Stimulated activated CD4-positive, alpha-beta T cell treated with anti-CD3 and anti-CD28 coated beads, Interleukin-15, amount 100 ng/mL, for 24 hours (primary cell): ENCODE measurements at places on chromosomes 16 and 17.

DNA sequence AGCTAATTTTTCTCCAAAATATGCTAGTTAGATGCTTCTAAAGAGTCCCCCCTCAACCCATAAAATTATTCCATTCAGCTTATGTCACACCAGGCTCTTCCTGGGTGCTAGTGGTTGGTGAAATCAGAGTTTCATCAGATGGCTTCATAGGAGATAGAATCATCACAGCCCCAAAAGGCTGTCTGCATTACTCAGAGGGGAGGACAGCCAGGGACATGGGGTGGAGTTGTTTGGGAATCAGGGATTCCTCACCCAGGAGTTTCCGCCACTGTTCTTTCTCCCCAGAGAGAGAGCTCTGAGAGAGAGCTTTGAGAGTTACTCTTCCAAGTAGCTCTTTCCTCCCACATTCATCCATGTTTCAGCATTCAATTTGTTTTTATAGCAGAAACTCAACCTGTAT lies 288 bp upstream of the KRT34 start:
- DNase-seq = no peak

GRCh38 chr17:21452377-21453143 lies 76.4 kb downstream of the KCNJ12 start:
- DNase-seq = peak; percentile 58

- DNase-seq = no peak
Observed at GRCh38 chr16:29779474-29779873, 1.4 kb downstream of the ZG16 start.

GRCh38 chr17:61532826-61533225 lies 58.2 kb downstream of the NACA2 start:
- no peak for DNase-seq

DNA sequence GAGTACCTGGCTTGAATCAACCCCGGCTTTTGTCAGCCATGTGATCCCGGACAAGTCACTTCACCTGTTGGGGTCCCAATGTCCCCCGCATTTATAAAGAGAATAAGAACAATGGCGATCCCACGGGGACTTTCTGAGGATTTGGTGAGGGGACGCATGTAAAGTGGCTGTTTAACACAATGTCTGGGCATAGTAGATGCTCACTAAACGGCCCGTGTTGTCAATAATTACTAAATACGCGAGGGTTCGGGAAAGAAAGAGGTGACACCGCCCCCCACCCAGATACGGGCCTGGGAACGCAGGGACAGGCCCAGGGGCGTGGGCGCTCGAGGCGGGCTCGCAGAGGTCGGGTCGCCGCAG lies 1.8 kb downstream of the SYNGR3 start:
- DNase-seq = no peak

DNA sequence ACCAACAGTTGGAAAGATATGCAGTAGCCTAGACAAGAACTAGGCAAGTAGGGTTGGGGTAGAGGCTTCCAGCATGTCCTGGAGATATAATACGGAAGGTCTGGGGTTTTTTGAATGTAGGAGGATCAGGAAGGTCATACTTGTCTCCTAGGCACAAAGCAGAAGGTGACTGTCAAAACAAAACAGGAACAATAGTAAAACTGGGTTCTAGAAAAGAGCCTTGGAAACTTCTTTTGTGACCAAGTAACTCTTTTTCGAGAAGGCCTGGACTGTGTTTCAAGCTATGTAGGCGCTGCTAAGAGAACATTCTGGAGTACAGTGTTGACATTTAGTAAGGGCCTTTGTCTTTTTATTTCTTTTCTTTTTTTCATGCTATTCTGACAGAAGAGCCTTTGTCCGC lies 26.9 kb upstream of the TENT4B start:
- DNase-seq = no peak

GRCh38 chr16:89430436-89431157 lies 59.8 kb downstream of the ANKRD11 start:
- DNase-seq = no peak

DNA sequence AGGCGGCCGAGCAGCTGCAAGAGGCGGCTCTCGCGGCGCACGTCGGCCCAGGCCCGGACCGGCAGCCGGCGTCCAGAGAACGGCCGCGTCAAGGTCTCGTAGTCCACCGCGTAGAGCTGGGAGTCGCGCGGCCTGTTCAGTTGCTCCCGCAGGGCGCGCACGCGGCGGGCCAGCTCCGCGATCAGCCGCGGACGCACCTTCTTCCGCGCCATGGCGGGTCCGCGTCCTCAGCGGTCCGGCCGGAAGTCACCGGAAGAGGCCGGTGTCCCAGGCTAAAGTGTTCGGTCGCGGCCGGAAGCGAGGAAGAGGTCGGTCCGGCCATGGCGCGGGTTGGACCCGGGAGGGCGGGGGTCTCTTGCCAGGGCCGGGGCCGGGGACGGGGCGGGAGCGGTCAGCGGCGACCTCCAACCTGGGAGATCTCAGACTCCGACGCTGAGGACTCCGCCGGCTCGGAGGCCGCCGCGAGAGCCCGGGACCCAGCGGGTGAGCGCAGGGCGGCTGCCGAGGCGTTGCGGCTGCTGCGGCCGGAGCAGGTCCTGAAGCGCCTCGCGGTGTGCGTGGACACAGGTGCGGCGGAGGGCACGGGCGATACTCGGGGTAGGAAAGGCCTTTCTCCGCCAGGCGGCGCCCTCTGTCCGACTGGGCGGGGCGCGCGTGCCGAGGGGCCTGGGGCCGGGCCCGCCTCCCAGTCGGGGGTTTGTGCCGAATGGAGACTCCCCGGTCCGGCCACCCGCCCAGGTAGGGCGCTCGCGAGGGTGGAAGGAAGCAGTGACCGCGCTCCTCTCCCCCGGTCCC lies at the start of gene MRPS34:
TSS of gene MRPS34 (minus strand) at position 227 of the 795 bp plus-strand sequence. CDS start at position 212, 15 bp downstream.
- DNase-seq = peak; percentile 89

- DNase-seq = peak; percentile 52
Observed at GRCh38 chr16:72099377-72099818, 5.8 kb downstream of the DHX38 start.

- DNase-seq = no peak
Observed at GRCh38 chr16:86388976-86389375, 121.4 kb upstream of the FOXF1 start.

- no peak for DNase-seq
Observed at GRCh38 chr16:1171001-1171400, 18.1 kb downstream of the CACNA1H start.

DNA sequence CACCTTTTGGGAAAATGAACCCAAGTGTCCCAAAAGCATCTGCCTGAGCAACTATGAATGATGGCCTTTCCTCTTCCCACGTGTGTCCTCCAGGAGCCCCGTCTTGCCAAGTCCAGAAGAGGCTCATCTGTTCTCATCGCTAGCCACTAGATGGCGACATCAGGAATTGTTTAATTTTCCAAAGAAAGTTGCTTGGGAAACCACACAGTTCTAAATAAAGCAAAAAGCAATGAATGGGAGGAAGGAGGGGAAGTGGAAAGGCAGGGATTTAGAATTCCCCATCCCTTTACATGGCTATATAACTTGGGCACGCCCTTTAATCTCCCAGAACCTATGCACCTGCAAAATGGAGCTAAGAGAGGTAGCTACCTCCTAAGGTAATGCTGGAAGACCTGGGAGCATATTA lies 9.0 kb upstream of the CDH5 start:
- peak; percentile 31 for DNase-seq

- DNase-seq = no peak
Observed at GRCh38 chr17:81603846-81604610, 32.9 kb downstream of the NPLOC4 start.

GRCh38 chr16:22628994-22629393 lies 118.3 kb downstream of the NPIPB5 start:
- no peak for DNase-seq

DNA sequence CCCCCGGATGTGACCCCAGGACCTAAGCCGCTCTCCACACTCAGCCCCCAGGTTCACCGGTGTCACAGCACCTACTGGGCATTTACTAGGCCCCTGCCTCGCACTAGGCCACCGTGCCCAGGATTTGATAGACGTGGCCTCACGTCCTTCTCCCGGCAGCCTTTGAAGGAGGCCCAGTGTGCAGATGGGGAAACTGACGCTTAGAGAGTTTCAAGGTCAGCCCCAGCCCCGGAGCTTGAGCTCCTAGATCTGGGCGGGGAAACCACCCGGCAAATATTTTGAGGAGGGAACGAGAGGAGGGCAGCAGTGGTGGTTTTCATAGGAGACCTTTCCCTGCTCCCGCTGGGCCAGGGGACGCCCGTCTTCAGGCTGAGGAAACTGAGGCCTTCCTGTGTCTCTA lies 10.3 kb downstream of the ZFPM1 start:
- DNase-seq = no peak

GRCh38 chr17:58764373-58764772 lies 8.7 kb downstream of the PPM1E start:
- no peak for DNase-seq

GRCh38 chr17:65564793-65565192 lies 3.3 kb upstream of the AXIN2 start:
- DNase-seq = no peak

- peak; percentile 63 for DNase-seq
Observed at GRCh38 chr17:77391668-77392375, 251.1 kb downstream of the SEC14L1 start.

DNA sequence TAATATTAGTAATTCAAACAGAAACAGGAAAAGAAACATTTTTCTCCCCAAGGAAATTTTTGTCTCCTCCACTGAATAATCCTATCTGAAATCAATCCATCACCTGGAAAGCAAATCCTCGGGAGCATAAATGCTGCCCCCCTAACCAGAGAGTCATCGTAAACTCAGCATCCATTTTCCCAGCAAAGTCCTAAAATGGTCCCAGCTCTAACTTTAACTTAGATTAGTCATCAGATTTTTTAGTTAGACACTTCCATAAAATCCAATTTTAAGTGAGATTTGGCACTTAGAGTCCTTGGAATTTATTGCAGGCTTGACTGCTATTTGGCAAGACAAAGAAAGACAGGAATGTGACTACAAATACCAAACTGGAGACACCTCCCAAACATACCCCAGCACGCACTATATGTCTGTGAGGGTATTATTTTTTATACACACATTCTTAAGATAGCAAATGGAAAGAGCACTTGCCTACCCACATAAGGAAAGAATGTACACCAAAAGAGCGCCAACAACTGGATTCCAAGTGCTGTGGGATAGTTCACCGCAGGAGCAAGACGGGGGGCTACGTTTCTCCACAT lies 15.4 kb downstream of the SCO1 start:
- no peak for DNase-seq

DNA sequence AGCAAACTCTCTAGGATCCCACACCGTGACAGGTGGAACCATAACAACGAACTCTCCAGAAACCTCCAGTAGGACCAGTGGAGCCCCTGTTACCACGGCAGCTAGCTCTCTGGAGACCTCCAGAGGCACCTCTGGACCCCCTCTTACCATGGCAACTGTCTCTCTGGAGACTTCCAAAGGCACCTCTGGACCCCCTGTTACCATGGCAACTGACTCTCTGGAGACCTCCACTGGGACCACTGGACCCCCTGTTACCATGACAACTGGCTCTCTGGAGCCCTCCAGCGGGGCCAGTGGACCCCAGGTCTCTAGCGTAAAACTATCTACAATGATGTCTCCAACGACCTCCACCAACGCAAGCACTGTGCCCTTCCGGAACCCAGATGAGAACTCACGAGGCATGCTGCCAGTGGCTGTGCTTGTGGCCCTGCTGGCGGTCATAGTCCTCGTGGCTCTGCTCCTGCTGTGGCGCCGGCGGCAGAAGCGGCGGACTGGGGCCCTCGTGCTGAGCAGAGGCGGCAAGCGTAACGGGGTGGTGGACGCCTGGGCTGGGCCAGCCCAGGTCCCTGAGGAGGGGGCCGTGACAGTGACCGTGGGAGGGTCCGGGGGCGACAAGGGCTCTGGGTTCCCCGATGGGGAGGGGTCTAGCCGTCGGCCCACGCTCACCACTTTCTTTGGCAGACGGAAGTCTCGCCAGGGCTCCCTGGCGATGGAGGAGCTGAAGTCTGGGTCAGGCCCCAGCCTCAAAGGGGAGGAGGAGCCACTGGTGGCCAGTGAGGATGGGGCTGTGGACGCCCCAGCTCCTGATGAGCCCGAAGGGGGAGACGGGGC lies 1.3 kb downstream of the SPN start:
- DNase-seq = peak; percentile 67

DNA sequence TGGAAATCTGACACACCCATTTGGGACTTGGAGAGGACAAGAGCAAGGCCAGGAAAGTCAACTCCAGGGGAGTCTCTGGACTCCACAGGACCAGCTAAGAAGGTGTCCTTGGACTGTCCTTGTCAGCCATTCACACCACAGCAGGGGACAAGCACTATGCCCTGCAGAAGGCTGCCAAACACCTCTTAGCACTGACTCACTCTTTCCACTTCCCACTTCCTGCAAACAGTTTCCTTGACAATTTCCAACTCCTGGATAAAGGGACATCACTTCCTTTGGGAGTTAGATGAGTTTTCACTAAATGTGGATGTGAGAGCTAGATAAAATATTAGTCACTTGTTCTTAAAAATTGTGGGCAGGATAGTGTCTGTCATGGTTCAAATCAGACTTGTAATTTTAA lies 37.8 kb upstream of the BCAR1 start:
- no peak for DNase-seq

DNA sequence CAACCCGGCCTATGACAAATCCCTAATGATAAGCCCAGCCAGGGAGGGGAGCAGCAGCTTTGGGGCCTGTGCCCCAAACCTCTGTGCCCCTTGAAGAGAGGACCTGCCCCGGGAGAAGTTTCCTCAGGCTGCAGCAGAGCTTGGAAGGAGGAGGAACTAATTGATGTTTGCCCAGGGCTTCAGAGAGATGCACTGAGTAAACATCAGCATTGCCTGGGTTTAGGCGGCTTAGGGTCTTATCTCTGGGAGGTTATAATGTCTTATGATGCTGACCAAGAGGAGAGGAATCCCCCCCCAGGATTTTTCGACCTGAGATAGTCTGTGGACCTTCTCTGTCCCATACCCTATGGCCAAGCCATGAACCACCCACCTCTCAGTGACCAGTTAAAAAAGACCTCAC lies 148.7 kb upstream of the SDK2 start:
- DNase-seq = no peak

DNA sequence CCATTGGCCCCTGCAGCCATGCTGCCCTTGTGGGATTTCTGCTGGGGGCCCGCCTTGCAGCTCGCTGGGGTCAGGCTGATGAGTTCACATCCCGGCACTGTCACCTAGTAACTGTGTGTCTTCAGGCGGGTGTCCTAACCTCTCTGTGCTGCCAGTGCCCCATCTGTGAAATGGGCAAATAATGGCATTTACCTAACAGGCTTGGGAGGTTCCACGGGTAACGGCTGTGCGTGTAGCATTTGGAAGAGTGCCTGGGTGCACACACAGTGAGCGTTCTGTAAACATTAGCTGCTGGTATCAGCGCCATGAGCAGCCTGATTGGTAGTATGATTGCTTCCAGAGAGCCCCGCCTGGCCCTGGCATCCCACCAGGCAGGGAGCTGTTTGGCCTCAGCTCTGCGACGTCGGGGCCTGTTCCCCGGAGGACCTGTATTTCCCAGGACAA lies 167.3 kb upstream of the GSE1 start:
- DNase-seq = no peak

DNA sequence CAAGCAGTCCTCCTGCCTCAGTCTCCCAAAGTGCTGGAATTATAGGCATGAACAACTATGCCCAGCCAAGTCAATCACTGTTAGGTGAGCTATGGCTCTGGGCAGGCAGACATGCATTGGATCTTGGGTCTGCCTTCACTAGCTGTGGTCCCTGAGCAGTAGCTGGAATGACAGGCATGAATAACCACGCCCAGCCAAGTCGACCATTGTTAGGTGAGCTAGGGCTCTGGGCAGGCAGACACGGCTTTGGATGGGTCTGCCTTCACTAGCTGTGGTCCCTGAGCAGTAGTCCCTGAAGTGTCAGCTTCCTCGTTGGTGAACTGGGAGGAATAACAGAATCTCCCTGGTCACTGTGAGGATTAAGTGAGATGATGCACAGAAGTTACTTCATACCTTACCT lies 6.4 kb downstream of the MRM3 start:
- DNase-seq = no peak

GRCh38 chr17:77484111-77484510 lies 343.3 kb downstream of the SEC14L1 start:
- DNase-seq = no peak
